GM12864 (cell line): ENCODE measurements at places on chromosomes 13 and 19.

GRCh38 chr19:17860331-17860992 lies 752 bp downstream of the RPL18A start:
- DNase-seq = no peak

GRCh38 chr19:1285737-1286360 lies at the start of gene EFNA2:
TSS of gene EFNA2 (plus strand) at chr19:1285873. CDS start at chr19:1286169, 296 bp downstream.
- DNase-seq = no peak

DNA sequence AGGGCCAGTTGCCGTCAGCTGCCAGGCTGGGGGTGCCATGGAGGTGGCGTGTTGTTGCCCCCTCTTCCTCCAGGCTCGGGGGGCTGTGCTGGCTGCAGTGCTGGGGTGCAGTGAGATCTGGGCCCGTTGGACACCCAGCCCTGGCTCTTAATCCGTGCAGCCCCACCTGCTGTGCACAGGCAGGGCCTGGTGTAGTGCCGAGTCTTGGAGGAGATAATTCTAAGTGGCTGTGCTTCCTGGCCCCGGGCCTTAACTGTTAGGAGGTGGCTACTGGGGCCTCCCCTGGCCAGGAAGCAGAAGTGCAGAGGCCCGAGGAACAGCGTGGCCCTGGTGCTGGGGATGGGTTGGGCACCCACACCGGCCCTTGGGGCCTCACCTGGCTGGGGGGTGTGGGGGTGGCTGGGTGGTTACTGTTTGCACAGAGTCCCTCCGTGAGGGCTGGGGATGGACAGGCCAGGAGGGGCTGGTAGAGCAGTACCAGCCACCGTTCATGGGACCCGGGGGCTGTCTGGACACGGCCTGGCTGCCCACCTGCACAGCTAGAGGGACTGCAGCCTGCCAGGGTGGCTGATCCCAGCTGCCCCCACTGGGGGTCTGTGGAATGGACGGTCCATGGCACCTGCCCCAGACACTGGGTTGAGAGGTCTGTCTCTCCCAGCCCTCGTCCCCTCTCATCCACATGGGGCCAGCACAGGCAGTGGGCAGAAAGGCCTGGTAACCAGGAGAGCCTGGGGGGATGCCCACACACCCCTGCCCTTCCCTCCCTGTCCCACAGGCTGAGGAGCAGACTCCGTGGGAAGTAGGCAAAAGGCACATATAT lies 3.3 kb downstream of the GPX4 start:
- DNase-seq = no peak

DNA sequence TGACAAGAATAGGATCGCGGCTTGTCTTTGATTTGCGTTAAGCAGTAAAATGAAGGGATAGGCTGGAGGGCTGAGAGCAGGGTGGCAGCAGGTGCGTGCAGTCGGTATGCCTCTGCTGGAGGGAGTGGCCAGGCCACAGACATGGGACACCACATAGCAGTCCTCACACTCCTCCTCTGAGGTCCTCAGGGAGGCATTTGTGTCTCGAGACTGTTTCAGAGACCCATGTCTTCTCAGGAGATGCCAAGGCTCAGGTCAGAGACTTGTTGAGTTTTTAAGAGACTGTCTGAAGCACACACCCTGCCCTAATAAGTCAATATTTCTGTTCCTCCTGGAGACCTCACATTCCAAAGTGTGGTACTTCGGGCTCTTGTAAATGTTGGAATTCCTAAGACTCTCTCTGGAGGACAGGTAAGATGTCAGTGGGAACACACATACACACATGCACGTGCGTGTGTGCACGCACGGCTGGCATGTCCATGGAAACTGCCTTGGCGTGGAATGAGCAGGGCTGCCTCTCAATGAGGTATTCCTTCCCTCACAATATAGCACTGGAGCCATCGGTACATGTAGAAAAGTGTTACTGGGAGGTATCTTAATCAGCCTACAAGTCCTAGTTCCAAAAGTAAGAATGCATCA lies 46.4 kb downstream of the COL4A2 start:
- DNase-seq = no peak

DNA sequence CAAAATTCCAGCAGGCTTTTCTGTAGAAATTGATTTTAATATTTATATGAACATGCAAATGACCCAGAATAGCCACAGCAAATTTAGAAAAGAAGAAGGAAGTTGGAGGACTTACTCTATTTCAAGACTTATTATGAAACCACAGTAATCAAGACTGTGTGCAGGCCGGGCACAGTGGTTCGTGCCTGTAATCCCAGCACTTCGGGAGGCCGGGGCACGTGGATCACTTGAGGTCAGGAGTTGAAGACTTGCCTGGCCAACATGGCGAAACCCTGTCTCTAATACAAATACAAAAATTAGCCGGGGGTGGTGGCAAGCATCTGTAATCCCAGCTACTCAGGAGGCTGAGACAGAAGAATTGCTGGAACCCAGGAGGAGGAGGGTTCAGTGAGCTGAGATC lies 6.0 kb upstream of the FFAR2 start:
- no peak for DNase-seq

DNA sequence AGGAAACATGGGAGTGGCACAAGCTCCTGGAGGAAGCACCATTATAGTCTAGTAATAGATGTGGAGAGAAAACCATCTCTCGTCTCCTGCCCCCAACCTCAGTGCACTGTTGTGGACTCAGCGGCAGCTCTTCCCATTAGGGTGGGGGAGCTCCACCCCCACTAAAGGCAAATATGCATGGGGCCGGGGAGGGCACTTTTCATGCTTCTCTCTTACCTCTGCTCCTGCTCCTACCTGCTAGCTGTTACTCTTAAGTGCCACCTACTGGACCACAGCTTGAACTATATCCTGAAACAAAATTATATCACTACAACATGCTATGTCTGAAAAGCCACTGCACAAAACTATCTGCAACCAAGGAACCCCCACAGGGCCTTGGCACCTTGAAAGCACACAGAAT lies 112.6 kb upstream of the DACH1 start:
- DNase-seq = no peak

DNA sequence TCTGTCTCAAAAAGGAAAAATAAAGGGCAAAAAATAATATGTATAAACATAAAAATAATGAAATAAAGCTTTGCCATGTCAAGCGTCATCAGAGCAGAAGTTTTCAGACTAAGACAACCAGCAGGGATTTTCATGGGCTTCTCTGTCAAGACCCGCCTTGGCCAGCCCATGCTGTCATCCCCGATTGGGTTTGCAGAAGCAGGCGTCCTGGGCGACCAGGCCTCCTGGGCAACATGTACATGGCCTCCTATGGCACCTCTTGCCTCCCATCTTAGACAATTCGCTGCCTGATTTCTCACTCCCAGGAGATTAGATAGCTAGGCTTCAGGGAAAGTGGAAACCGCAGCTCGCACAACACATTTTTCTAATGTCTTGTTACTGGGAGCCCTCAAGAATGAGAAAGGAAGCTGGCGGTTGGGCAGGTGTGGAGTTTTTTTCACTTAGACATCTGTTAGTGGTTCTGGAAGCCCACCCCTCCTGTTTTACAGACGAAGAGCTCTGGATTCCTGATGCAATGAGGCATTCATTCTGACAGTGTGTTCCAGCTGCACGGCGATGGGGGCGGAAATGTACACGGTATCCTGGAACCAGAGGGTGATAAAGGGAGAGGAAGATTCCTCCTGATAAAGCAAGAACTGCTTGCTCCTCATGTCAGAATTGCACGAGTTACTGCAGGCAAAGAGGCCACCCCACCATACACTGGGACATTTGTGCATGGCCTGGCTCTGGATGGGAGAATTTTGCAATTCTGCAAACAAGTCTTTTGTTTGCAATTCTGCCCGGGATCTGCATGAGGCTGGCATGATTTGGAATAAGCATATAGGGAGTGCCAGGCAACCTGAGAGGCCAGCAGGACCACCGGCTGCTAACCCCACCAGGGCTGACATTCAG lies 47.4 kb upstream of the KATNAL1 start:
- no peak for DNase-seq

DNA sequence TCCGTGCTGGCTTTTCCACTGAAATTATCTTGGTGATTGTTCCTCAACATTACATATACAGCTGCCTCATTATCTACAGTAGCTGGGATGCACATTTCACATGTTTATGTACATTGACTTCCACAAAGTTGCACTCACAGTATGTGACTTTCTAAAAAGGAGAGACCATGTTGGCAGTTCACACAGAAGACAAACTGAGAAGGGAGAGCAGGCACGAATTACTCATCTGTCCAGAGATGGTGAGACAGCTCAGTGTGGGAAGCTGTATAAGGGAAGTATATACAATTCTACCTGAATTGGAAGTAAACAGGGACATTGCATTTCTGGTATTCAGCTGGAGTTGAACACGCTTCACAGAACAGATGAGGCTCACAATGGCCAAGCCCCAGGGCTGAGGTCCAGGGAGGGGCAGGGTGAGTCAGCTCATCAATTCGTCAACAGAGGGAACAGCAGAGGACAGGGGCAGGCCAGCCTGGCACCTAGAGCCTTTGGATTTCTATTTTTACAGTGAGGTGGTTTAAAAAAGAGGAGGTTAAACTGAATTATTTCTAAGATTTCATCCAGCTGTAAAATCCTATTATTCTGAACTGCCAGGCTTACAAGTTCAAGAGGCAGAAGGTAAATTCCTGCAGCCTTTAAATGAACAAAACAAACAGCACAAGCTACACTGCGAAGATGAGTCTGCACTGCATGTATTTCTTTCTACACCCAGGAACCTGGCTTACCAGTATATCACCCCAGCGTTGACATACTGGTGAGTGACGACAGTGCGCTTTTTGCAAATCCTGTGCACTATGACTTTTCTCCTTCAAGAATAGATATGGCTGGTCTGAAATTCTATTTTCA lies 9.8 kb downstream of the PARP4 start:
- no peak for DNase-seq

DNA sequence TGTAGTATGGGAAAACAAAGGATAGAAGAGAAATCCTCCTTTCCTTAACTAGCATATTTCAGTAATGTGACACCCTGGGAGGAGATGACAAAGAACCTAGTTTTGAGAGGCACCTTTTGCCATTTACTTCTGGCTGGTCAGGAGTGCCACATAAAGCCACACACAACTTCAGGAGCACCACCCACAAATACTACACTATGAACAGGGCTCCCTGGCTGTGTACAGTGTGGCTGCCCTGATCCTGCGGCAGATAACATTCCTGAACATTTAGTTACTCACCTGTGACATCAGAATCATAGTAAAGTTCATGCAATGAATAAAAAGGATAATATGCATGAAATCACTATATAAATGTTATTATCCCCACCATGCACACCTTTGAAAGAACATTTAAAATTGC lies 17.4 kb upstream of the IRS2 start:
- DNase-seq = no peak

DNA sequence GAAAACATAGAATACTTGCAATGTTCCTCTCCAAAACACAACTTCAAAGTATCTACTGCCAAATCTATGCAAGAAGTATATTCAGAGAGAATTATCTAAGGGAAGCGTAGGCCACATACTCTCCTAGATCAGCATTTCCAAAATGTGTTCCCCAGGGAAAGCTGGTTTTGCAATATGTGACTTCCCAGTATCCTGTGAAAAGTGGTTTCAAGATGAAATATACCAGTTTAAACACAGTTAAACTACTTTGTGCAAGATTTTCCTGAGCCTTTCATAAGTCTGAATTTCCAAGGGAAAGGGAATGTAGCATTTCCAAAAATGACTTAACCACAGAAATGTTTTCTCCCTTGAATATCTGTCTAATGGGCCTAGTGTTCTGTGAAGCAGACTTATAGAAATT lies 7.6 kb downstream of the STARD13 start:
- no peak for DNase-seq

GRCh38 chr13:50016444-50016843 lies 1.2 kb downstream of the KCNRG start:
- DNase-seq = no peak

DNA sequence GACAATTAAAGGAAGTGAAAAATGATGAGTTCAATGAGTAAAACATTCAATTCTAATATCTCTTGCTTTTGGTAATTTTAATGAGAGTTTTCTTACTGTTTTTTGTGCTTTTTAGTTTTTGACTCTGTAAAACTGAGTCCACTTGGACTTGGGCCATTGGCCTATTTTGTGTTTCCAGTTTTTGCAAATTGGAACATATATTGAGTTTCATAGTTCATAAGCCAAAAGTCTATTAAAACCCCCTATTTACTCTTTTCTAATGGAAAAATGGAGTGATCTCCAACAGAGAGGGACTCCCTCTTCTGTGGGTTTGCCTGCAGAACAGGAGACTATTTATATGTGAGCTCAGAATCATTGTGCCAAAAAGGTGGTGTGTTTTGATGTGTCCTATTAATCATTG lies 219.7 kb upstream of the SPRY2 start:
- no peak for DNase-seq
